ENCODE measurements at places on chromosomes 3 and 15.

DNA sequence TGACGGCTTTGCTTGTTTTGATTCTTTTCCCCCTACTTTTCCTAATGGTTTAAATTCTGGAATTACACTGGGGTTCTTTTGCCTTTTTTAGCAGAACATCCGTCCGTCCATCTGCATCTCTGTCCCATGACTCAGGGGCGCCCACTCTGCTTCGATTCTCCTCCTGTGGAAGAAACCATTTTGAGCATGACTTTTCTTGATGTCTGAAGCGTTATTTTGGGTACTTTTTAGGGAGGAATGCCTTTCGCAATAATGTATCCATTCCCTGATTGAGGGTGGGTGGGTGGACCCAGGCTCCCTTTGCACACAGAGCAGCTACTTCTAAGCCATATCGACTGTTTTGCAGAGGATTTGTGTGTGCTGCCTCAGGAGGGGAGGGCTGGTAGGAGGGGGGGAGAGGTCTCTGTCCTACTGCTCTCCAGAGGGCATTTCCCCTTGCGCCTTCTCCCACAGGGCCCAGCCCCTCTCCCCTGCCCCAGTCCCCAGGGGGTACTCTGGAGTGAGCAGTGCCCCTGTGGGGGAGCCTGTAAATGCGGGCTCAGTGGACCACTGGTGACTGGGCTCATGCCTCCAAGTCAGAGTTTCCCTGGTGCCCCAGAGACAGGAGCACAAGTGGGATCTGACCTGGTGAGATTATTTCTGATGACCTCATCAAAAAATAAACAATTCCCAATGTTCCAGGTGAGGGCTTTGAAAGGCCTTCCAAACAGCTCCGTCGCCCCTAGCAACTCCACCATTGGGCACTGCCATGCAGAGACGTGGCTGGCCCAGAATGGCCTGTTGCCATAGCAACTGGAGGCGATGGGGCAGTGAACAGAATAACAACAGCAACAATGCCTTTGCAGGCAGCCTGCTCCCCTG, 19.5 kb upstream of the BSN start:
- no peak for DNase-seq

- DNase-seq = no peak
Measured at GRCh38 chr3:53721187-53722119, 124.8 kb downstream of the CHDH start.

DNA sequence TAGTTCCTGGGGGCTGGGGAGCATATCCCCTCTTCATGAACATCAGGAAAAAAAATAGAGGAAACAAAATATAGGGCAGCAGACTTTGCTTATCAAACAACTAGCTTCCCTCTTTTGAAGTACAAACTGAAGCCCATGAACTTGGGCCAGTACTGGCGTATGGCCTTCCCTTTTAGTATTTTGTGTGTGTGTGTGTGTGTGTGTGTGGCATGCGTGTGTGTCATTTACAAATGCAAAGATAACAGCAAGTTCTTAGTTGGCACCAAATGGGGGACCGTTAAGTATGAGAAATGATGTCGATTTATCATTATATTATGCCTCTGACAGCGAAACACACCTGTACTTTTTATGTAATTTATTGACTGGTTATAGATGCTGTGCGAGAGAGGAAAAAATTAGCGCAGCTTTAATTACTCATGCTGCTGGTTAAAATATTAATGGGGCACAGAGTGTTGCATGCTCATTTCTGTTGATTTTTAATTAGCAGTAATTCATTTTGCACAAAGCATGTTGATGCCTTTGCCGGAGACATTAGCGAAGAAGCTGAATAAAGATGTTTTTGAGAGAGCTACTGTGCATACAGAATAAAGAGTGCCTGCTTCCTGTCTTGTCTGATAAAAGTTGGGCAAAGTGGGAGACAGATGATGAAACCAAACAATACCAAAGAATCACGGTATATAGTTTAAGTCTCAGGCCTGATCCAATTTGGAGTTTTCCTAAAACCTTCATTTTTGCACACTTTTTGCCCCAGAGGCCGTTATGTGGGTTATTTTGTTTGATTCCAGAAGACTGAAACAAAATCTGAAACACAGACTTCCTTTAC, 297.1 kb downstream of the SATB1 start:
- DNase-seq = no peak

- DNase-seq = no peak
Measured at GRCh38 chr3:65960087-65960486, 78.6 kb downstream of the MAGI1 start.

DNA sequence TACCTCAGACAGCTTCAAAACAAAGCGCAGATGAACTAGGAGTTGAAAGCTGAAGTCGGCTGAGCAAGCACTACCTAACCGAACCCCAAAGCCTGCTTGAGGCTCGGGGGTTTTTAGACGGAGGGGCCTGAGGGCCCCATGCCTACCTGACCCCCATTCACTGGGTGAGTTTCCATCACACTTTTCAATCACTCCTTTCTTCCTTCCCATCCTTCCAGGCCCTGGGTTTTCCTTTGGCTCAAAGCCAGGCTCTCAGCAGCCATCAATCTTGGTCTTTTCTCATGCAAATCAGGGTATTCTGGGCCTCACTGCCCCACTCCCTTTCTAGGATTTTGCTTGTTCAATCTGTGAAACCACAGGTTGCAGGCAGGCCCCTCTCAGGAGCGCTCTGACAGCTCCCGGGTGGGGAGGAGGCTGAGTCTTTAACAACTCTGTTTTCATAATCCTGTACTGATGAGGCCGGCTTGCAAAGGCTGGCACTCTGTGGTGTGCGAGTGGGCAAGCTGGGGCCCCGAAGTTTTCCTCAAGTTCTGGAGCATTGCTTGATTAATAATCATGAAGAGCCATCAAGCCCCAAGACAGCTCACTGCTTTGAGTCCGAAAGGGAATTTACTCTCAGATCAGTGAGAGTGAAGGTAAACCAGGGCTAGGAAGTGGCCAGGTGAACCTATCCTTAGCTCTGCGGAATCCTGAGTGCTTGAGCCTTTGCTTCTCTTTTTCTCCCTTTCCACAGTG, 97.6 kb downstream of the FRMD4B start:
- DNase-seq = no peak

DNA sequence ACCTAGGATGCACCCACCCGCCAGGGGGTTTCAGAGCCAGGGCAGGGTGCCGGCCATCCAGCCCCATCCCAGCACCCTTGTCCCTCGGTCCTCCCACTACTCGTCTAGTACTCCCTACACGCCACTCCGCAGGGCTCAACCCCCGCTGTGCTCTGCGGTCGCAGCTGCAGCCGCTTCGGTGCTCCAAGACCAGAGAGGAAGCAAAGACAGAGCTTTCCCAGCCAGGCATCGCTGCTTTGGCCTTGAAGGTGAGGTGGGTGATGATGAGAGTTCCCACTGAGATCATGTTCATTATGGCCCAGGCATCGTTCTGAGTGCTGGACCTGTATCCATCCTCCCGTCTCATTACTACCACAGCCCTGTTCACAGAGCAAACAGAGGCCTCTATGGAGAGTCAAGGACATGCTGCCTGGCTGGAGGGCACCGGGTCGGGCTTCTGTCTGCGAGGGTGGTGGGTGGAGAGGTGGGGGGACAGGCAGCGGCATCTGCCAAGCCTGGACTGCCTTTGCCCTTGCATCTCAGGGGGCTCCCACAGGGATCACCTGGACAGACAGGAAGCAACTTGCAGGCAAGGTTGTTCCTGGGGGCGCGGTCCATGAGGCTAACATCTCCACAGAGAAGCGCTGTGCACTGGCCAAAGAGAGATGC, 66.9 kb downstream of the KLF13 start:
- no peak for DNase-seq

DNA sequence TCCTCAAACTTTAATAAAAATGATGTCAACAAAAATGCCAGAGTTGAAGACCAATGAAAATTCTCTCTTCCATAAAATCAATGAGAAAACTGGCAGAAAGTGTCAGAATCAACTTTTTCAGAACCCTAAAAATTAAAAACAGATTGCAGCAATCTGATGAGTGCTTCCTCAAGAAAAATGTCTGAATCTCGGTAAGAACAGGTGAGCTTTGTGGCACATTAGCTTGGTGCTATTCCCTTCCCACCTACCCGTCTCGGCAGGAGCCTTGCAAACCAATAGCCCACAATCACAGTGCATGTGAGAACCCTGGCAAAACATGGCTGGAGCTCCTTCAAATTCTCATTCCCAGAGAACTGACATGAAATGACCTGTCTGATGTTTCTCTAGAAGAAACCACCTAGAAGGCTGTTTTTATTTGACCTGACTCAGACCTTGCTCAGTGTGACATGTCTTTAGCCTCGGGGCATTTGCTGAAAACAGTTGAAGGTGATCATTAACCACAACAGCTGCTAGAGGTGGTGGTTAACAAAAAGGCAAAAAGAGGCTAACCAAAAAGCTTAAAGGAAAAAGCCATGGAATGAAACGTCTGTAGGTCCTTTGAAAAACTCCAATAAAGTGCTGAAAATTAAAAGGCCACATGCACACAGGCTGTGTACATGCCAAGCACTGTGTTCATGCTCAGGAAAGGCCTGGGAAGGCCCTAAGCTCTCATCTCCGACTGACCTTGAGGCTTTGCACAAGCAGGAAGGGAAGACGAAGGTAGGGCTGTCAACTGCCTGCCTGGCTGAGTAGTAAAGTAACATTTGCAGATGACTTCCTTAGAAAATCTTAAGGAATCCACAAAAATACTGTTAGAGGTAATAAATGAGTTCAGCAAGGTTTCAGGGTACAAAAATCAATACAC, 253.0 kb upstream of the NSMCE3 start:
- no peak for DNase-seq

DNA sequence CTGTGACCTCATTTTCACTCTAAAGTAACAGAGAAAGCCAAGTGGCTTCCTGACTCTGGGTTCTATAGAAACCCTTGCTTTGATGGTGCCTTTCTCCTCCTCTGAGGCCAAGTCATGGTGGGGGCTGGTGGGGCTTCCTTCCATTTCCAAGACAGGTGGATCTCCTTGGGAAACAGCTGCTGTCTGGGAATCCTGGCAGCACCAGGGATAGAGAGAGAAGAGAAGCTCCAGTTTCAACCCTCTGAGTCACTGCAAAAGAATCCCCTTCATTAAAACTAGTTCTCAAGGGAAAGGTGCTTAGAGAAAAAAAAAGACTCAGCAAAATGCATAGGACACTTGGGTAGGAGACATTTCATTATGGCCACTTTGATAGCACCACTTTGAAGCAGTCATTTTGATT, 614.4 kb downstream of the FHIT start:
- no peak for DNase-seq

GRCh38 chr3:24264748-24265158, 229.9 kb downstream of the THRB start:
- no peak for DNase-seq

DNA sequence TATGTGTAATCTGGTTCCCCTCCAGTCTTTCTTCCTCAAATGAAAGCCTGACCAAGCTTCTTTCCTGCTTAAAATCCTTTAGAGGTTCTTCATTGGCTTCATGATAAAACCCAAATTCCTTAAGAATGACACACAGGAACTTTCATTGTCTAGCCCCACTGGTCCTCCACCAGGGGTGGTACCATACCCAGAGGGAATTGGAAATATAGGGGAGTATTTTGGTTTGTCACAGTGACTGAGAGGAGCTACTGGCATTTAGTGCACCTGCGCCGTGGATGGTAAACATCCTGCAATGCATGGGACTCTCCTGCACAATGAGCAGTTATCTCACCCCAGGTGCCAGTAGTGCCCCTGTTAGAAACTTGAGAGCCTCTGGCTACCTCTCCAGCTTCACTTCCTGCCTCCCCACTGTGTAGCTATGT, 10.8 kb downstream of the ZWILCH start:
- no peak for DNase-seq

GRCh38 chr3:159950156-159950898, 38.3 kb upstream of the IL12A start:
- no peak for DNase-seq

DNA sequence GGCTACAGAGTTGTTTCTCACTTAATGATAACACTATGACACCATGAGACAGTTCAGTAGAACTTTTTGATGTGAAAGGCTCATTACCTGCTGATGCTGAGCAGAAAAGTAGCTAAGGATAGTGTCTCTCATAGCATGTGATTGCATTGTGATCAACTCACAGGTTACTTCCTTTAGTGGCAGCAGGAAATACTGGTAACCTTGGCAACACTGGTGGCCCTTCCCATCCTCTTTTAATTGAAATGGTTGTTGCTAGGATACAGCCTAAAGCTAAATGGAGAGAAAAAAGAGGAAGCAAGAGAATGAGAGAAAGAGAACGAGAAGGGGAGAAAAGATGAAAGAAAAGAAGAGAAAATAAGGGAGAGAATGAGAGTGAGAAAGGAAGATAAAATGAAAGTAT, 204.7 kb upstream of the GAP43 start:
- no peak for DNase-seq

DNA sequence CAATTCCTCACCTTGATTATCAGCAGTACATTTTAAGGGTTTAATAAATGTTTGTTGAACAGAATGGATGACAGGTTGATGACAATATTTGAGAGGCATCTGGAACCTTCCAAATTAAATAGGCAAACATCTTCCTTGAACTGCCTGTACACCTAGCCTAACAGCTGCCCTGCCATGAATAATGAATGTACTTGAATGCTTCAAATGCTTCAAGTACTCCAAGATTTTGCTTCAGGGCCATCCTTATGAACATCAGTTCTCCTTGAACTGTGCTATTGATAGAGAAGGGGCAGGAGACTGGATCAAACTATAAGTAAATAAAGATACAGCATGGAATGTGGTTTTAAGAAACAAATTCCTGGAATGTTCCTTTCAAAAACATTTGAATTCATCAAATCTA, 136.8 kb downstream of the CHST2 start:
- no peak for DNase-seq

DNA sequence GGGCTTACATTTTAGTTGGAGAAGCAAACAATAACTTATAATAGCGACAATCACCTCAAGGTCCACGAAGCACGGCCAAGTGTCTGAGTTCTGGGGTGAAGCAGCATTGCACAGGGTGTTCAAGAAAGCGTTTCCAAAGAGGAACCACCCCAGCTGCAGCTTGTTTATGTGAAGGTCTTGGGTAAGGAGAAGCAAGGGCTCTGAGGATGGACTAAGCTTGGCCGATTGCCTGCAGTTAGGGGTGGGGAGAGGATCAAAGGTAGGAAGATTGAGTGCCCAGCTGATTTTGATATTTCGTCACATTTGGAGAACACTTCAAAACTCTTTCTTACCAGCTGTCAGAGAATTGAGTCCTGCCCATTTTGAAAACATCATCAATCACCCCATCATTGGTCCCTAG, 321.6 kb upstream of the DNAJC19 start:
- no peak for DNase-seq

DNA sequence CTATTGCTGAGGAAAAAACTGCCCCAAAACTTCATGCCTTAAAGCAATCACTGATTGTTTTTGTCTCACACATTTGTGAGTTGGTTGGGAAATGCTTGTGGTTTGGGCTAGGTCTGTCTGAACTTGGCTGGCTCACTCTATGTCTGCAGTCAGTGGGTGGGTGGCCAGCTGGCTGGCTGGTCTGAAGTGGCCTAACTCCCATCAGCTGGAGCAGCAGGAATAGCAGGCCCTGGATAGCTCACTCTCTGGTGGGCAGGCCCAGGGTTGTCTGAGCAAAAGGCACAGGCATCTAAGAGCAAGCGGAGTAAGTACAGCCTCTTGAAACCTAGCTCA, 37.7 kb upstream of the PRR20G start:
- no peak for DNase-seq

GRCh38 chr3:165518346-165518745, 318.9 kb downstream of the BCHE start:
- DNase-seq = no peak

Data from omental fat pad (tissue), 4 donors.